Lung (tissue), 17 donors: ENCODE measurements at places on chromosomes 1 and 21. TPM values are rescaled to one million over a fixed set of nuclear protein-coding genes. Genes with fewer than 3 reads are reported as not detected.

CLEC20A gene
- total RNA-seq, result not detected

SLC9C2 gene
- total RNA-seq, result 0.98 TPM

SPRR2A gene
- not detected for total RNA-seq

FAM229A gene
- total RNA-seq, result 7.0 TPM

TAL1 gene
- total RNA-seq, result 9.6 TPM

MFSD2A gene
- 149 TPM for total RNA-seq

PROX1 gene
- total RNA-seq, result 7.6 TPM

DNA sequence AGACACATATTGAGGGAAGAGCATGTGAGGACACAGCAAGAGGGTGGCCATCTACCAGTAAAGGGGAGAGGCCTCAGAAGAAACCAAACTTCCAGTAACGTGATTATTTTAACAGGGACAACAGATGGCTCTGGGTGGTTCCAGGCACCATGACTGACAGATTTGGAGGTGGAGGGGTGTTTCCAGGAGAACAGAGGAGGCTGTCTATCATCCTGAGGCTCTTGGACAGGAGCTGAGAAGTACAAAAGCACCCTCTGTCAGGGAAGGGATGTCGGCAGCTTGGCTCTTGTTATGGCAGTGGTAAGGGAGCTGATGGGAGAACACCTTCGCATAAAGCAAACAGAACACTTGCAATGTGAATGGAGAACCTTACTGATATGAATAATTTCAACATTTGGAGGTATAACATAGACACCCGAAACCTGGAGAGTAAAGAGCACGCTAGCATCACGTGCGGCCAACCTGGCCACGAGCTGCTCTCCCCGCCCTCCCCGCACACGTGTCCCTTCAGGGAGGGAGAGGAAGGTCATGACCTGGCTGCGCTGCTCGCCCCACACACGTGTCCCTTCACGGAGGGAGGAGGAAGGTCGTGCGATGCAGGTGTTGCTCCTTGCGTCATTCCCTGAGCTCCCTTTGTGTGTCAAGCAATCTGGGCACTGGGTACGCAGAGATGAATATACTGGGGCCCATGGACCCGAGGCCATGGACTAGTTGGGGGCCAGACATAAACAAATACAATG is 37.5 kb upstream of the NLRP3 start:
- peaks cover 4% of the 10 kb centered on the region for H3K27me3 ChIP-seq
- H3K4me1 ChIP-seq, result no peaks in the 10 kb centered on the region
- no peak for DNase-seq
- H3K36me3 ChIP-seq, result no peaks in the 10 kb centered on the region

DNA sequence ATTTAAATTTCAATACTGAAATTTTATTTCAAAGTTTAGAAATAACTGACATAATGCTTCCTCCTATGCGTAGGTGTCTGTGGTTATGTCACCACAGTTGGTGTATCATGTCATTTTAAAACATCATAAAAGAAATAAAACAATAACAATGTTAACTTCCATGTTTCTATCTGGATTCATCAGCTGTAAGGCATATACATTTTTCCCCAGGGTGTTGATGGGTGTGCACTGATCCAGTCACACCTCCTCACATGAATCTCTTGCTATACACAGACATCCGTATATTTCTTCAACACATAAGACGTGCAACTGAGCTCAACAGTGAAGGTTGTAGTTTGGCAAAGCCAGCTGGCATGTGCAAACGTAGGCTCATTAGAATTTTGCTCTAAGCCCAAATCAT is 6.2 kb downstream of the KCNA3 start:
- no peaks in the 10 kb centered on the region for H3K36me3 ChIP-seq
- H3K4me1 ChIP-seq, result no peaks in the 10 kb centered on the region
- H3K4me3 ChIP-seq, result no peak overlapping the region
- DNase-seq, result no peak
- peaks cover 57% of the 10 kb centered on the region for H3K27me3 ChIP-seq

GRCh38 chr1:101781201-101781831 is 215.4 kb downstream of the OLFM3 start:
- peak; percentile 67 for DNase-seq
- no peak overlapping the region for H3K27ac ChIP-seq
- H3K4me1 ChIP-seq, result no peaks in the 10 kb centered on the region

DNA sequence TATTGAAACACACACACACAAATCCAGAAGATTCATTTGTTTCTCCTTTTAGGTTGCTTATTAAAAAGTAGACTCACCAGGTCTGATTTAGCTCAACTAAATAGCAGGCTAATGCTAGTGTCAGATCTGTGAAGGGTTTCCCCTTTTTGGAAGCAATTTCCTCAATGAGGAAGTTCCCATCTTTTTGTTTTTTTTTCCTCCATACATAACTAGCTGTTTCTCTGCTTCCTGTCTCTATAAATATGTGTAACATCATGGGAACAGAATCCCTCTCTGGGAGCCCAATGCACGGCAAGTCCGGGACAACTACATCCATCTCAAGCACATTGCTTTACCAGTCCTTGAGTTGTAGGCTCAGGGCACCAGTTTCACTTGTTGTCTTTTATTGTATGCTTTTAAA is 1421.1 kb downstream of the PLA2G4A start:
- no peak overlapping the region for H3K27ac ChIP-seq
- DNase-seq, result peak; percentile 10
- no peaks in the 10 kb centered on the region for H3K27me3 ChIP-seq
- no peak overlapping the region for H3K4me3 ChIP-seq

GRCh38 chr1:110750562-110750961 is 75.8 kb upstream of the KCNA3 start:
- H3K4me1 ChIP-seq, result no peaks in the 10 kb centered on the region
- H3K4me3 ChIP-seq, result no peak overlapping the region
- no peak overlapping the region for H3K27ac ChIP-seq
- no peaks in the 10 kb centered on the region for H3K36me3 ChIP-seq

GRCh38 chr1:205188098-205188497 is 23.4 kb downstream of the DSTYK start:
- H3K27me3 ChIP-seq, result no peaks in the 10 kb centered on the region
- no peak overlapping the region for H3K4me3 ChIP-seq

DNA sequence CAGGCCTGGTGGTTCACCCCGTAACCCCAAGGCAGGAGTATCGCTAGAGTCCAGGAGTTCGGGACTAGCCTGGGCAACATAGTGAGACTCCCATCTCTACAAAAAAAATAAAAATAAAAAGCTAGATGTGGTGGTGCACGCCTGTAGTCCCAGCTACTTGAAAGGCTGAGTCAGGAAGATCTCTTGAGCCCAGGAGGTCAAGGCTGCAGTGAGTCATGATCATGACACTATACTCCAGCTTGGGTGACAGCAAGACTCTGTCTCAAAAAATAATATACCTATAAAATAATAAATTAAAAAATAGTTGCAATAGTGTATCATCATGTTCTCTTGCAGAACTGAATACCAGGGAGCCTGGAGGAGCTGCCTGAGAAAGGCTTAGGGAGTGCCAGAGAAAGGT is 19.9 kb upstream of the TMEM39B start:
- no peak overlapping the region for H3K27ac ChIP-seq
- DNase-seq, result no peak
- H3K27me3 ChIP-seq, result no peaks in the 10 kb centered on the region
- H3K4me3 ChIP-seq, result no peak overlapping the region

GRCh38 chr1:218284377-218284916 is 646 bp upstream of the RRP15 start:
- peak overlapping the region; percentile 94 for H3K27ac ChIP-seq
- H3K4me1 ChIP-seq, result peaks cover 16% of the 10 kb centered on the region
- H3K36me3 ChIP-seq, result no peaks in the 10 kb centered on the region
- H3K27me3 ChIP-seq, result no peaks in the 10 kb centered on the region
- peak overlapping the region; percentile 95 for H3K4me3 ChIP-seq
- peak; percentile 16 for DNase-seq

DNA sequence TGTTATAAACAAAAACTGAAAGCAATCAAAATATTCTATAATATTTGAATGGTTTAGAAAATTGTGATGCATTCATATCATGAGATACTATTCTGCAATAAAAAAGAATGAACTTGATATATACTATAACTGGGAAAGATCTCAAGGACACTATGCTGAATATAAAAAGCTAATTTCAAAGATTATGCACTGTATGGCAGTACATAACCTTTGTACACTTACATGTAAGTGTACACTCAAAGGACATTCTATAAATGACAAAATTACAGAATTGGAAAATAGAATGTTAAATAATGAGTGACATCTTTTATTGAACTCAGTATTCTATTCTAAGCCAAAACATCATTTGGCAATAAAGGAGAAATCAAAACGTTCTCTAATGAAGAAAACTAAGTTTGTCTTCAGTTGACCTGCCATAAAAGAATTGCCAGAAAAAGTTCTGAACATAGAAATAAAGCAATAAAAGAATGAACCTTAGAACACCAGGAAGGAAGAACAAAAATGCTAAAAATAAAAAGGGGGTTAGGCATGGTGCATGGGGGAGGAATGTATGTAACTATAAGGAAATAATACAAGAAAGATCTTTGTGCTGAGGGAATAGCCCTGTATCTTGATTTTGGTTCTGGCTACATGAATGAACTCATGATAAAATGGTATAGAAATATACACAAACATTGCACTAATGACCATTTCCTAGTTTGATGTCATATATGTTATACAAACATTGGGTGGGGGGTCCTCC is 519.7 kb downstream of the NEGR1 start:
- no peaks in the 10 kb centered on the region for H3K4me1 ChIP-seq
- no peak overlapping the region for H3K4me3 ChIP-seq
- no peak for DNase-seq

DNA sequence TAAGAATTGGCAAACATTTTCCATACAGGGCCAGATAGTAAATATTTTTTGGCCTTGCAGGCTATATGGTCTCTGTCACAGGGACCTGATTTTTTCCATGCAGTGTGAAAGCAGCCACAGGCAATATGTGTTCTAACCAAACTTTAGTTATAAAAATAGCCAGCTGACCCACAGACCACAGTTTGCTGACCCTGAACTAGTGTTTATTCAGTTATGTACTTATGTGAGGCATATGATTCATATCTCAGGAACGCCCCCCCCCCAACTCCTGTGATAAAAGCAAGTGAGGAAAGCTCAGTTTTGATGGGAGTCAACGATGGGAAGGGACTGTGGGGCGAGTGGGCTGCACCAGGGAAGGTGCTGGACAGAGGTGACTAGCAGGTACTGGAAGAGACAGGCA is 80.1 kb downstream of the HMGB4 start:
- H3K27me3 ChIP-seq, result no peaks in the 10 kb centered on the region
- H3K36me3 ChIP-seq, result no peaks in the 10 kb centered on the region
- H3K4me3 ChIP-seq, result no peak overlapping the region
- H3K4me1 ChIP-seq, result no peaks in the 10 kb centered on the region
- no peak overlapping the region for H3K27ac ChIP-seq

DNA sequence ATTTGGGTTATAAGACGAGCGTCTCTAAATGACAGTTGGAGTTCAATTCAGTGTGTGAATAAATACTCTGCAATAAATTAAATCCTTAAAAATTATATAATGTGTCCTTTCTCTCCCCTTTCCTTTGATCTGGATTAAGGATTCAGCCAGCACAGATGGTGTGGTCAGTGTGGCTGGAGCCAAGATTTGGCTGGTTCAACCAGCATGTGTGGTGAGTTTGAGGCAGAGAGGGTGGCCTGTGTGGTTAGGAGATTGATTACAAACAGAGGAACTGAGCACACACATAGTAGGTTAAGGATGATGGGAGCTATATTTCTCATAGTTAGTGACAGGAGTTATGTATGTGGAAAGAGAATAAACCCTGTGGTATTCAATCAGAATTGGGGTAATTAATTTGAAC is 14.2 kb upstream of the AMIGO1 start:
- H3K27me3 ChIP-seq, result no peaks in the 10 kb centered on the region
- H3K4me3 ChIP-seq, result no peak overlapping the region
- no peak overlapping the region for H3K27ac ChIP-seq

GRCh38 chr1:174883409-174883808 is 116.3 kb upstream of the CACYBP start:
- DNase-seq, result peak; percentile 58
- no peak overlapping the region for H3K4me3 ChIP-seq
- H3K27me3 ChIP-seq, result no peaks in the 10 kb centered on the region
- no peak overlapping the region for H3K27ac ChIP-seq
- H3K36me3 ChIP-seq, result no peaks in the 10 kb centered on the region

GRCh38 chr1:179814546-179814838 is 63.1 kb downstream of the TOR1AIP2 start:
- DNase-seq, result no peak
- H3K27me3 ChIP-seq, result peaks cover 2% of the 10 kb centered on the region
- no peak overlapping the region for H3K4me3 ChIP-seq
- H3K27ac ChIP-seq, result no peak overlapping the region
- H3K4me1 ChIP-seq, result no peaks in the 10 kb centered on the region
- no peaks in the 10 kb centered on the region for H3K36me3 ChIP-seq

GRCh38 chr1:89598450-89599331 is 34.2 kb upstream of the LRRC8C start:
- H3K4me1 ChIP-seq, result peaks cover 4% of the 10 kb centered on the region
- H3K27me3 ChIP-seq, result no peaks in the 10 kb centered on the region
- no peak overlapping the region for H3K27ac ChIP-seq
- H3K36me3 ChIP-seq, result no peaks in the 10 kb centered on the region

GRCh38 chr1:90402893-90403849 is 313.9 kb downstream of the BARHL2 start:
- H3K4me3 ChIP-seq, result no peak overlapping the region
- peaks cover 3% of the 10 kb centered on the region for H3K4me1 ChIP-seq
- H3K36me3 ChIP-seq, result no peaks in the 10 kb centered on the region
- H3K27ac ChIP-seq, result no peak overlapping the region

DNA sequence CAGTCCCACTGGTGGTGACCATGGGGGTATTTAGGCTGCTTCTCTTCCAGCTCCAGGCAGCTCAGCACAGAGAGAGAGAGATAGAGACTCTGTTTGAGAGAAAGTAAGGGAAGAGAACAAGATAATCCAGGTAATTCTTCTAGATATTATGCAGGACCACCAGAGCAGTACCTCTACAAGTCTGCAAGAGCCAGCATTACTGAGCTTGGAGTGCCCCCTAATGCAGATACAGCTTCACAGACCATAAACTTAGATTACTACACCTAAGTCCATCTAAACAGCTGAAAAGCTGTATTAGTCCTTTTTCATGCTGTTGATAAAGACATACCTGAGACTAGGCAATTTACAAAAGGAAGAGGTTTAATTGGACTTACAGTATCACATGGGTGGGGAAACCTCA is 570.3 kb downstream of the LRRIQ3 start:
- H3K27me3 ChIP-seq, result no peaks in the 10 kb centered on the region
- H3K36me3 ChIP-seq, result no peaks in the 10 kb centered on the region
- H3K4me1 ChIP-seq, result no peaks in the 10 kb centered on the region
- no peak overlapping the region for H3K4me3 ChIP-seq
- no peak overlapping the region for H3K27ac ChIP-seq
- DNase-seq, result no peak

DNA sequence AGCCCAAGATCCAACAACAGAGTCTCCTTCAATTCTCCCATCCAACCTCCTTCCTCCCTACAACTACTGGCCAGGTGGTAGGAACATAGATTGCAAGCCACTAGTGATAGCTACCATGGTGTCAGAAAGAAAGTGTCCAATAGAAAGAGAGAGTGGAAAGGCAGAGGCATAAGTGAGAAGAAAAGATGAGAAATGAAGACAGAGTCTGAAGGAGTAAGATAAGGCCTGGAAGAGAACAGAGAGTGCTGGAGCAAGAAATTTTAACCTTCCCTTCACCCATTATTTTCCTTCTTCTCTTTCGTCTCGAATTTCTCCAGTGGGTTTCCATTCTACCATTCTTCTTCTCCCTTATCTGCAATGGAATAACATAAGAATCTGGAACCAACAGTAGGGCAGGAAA is 57.9 kb downstream of the CDC42BPA start:
- H3K4me3 ChIP-seq, result no peak overlapping the region
- no peaks in the 10 kb centered on the region for H3K4me1 ChIP-seq
- DNase-seq, result no peak
- no peak overlapping the region for H3K27ac ChIP-seq
- no peaks in the 10 kb centered on the region for H3K27me3 ChIP-seq

GRCh38 chr1:202143768-202144401 is 652 bp downstream of the ARL8A start:
- peaks cover 18% of the 10 kb centered on the region for H3K4me1 ChIP-seq
- peak overlapping the region; percentile 96 for H3K27ac ChIP-seq
- DNase-seq, result peak; percentile 50
- H3K36me3 ChIP-seq, result no peaks in the 10 kb centered on the region
- H3K27me3 ChIP-seq, result no peaks in the 10 kb centered on the region
